Lower leg skin (tissue), 4 donors: ENCODE measurements at places on chromosomes 11 and 22.

GRCh38 chr11:115256397-115257197, 247.6 kb downstream of the CADM1 start:
- DNase-seq, result no peak

GRCh38 chr11:66006891-66007176, 4.5 kb downstream of the BANF1 start:
- DNase-seq, result no peak

GRCh38 chr22:28440592-28441390, 238.8 kb downstream of the TTC28 start:
- no peak for DNase-seq

DNA sequence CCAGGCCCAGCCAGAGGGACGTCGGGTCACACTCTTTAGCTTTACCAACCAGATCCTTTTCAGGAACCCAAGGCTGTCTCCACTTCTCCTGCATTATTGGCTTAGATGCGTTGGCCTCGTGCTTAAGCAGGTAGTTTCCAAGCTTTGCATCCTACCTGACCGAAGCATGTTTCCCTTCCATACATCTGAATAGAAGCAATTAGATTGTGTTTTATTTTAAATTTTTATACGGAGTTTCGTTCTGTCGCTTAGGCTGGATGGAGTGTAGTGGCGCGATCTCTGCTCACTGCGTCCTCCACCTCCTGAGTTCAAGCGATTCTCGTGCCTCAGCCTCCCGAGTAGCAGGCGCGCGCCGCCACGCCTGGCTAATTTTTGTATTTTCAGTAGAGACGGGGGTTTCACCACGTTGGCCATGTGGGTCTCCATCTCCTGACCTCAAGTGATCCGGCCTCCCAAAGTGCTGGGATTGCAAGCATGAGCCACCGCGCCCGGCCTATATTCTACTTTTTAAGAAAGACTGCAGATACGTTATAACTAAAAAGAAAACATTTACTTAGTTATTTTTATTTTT, 677 bp downstream of the DYNC2H1 start:
- DNase-seq, result no peak

GRCh38 chr22:49856343-49856742, 2.7 kb downstream of the ZBED4 start:
- no peak for DNase-seq
